ENCODE measurements at places on chromosomes 6 and 20. TPM values are rescaled to one million over a fixed set of nuclear protein-coding genes. Genes with fewer than 3 reads are reported as not detected.

DNA sequence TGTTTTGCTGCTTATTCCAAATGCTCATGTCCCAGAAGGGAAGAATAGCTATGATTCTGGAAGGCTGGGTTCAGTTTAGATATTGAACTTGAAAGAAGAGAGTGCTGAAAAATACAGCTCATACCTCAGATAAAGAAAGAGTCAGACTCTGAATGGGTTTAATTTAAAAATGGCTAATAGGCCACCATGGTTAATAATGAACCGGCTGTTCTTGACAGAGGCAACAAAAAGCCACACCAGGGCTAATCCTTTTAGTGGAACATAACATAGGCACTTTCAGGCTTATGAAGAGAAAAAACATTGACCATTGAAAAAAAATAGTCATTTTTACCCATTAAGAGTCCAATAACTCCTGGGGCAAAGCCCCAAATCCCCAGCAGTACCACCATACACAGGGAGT lies 59.4 kb downstream of the TNFRSF21 start:
- no peaks in the 10 kb centered on the region for H3K4me1 ChIP-seq
- H3K27ac ChIP-seq = no peak overlapping the region
- no peak overlapping the region for H3K4me3 ChIP-seq
- H3K36me3 ChIP-seq = no peaks in the 10 kb centered on the region
- DNase-seq = no peak

- H3K4me1 ChIP-seq = peaks cover 9% of the 10 kb centered on the region
- DNase-seq = no peak
- no peak overlapping the region for H3K27ac ChIP-seq
- no peaks in the 10 kb centered on the region for H3K27me3 ChIP-seq
Measured at GRCh38 chr6:45990162-45990561, 25.5 kb downstream of the CLIC5 start.

DNA sequence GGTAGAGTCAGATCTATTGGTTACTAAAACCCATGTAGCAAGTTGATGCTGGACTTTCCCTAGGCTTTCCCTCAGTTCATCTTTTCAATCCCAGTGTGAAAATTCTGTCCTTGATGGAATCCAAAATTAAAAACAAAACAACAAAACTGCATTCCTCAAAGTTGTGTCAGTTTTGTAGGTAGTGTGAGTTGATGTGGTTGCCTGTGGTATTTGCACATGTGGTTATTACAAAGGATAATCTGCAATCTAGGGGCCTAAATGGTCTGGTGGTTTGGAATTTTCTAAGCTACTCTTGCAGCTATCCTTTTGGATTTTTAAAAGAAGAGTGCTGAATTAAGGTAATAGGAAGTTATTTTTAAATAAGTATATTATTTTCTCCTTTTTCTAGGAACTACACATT lies 132.2 kb upstream of the SCGN start:
- H3K4me1 ChIP-seq = no peaks in the 10 kb centered on the region
- no peak overlapping the region for H3K4me3 ChIP-seq
- H3K27me3 ChIP-seq = peaks cover 35% of the 10 kb centered on the region
- H3K27ac ChIP-seq = no peak overlapping the region
- DNase-seq = no peak

- H3K27me3 ChIP-seq = no peaks in the 10 kb centered on the region
- DNase-seq = no peak
- no peaks in the 10 kb centered on the region for H3K36me3 ChIP-seq
- no peak overlapping the region for H3K27ac ChIP-seq
Measured at GRCh38 chr20:61619751-61620150, 367.7 kb downstream of the CDH4 start.

DNA sequence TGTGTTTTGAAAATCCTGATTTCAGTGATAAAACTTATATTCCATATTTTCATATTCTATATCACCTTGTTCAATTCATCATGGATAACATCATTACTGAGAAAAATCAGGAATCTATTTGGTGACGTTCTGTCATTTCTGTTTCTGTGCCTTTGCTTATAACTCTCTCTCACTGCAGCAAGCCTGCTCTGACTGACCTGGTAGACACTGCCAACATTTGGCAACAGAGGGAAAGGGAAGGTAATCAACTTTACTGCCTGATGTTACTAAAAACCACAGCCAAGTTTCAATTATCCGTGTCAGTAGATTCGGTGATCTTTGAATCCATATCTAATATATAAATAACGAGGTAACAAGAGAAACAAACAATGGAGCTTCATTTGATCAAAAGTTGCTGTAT lies 501.9 kb downstream of the LMBRD1 start:
- no peak for DNase-seq
- H3K36me3 ChIP-seq = no peaks in the 10 kb centered on the region
- no peak overlapping the region for H3K27ac ChIP-seq
- no peaks in the 10 kb centered on the region for H3K27me3 ChIP-seq
- no peak overlapping the region for H3K4me3 ChIP-seq

- no peaks in the 10 kb centered on the region for H3K36me3 ChIP-seq
- H3K4me1 ChIP-seq = peaks cover 7% of the 10 kb centered on the region
- no peak for DNase-seq
- peak overlapping the region; percentile 28 for H3K4me3 ChIP-seq
- H3K27me3 ChIP-seq = peaks cover 17% of the 10 kb centered on the region
Measured at GRCh38 chr6:44192428-44193041, 24.2 kb upstream of the MYMX start.

DNA sequence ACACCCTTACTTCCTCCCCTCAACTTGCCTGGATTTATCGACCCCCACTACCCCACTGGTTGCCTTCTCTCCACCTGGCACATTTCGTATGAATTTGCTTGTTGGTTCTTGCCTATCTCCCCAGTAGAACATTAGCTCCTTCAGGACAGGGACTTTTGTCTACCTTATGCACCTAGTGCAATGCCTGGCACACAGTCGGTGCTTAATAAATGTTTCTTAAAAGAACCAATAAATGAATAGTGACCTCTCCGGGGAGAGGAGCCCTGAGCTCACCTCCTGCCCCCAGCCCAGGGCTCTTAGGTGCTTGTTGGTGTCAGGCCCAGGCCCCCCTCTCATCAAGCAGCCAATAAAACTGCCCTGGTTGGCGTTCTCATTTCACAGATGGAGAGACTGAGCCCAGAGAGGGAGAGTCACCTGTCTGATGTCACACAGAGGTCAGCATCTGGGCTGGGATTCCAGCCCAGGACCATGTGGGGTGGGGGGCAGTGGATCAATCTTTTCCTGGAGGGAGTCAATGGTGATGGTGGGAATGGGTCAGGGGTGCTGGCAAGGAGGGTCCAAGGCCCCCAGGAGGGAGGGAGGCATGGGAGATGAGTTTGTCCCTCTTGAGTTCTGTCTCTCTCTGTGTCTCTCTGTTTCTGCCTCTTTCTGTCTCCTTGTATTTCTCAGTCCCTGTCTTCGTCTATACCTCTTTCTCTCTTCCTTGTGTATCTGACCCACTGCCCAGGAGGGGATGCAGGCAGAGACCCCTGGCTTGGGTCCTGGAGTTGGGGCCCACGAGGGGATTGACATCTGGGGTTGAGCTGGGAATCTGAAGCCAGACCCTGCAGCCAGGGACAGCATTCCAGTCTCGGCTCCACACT lies 89.6 kb downstream of the CEBPB start:
- peaks cover 45% of the 10 kb centered on the region for H3K4me1 ChIP-seq
- no peak for DNase-seq
- H3K27ac ChIP-seq = peak overlapping the region; percentile 70
- no peaks in the 10 kb centered on the region for H3K36me3 ChIP-seq

The GNMT gene
- total RNA-seq = 1.1 TPM

DNA sequence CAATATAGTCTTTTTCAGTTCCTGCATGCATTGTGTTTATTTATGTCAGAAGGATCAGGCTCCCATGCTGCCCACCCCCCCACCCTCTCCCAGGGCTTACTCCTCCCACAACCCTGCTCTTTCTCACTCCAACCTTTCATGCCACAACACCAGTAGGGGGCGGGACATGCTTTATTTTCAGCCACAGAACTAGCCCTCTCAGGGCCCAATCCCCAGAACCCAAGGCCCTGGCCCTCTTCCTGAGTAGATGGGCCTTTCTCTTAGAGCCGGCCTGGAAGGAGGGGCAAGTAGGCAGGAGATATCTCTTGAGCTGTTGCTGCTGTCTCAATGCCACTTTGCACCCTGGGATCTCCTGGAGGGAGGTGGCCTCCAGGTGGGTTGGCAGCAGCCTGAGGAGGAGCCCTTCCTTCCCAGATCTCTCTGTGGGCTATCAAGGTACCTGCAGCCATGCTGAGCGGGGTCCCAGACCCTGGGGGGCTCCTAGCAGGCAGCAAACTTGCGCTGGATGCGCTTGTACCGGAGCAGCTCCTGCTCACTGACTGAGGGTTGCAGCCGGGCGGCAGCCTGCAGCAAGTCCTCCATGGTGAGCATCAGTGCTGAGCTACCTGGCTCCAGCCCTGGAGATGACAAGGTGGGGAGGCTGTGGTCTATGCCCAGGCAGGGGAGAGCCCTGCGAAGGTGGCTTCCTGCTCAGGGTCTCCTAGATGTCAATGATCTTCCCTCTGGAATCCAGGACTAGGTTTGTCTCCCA lies 3.5 kb downstream of the GNMT start:
- H3K36me3 ChIP-seq = no peaks in the 10 kb centered on the region
- H3K4me3 ChIP-seq = no peak overlapping the region
- H3K27me3 ChIP-seq = peaks cover 8% of the 10 kb centered on the region
- no peak for DNase-seq
- H3K4me1 ChIP-seq = peaks cover 11% of the 10 kb centered on the region

The SUPT3H gene
- total RNA-seq = 9.6 TPM

The CDC5L gene
- 21.6 TPM for total RNA-seq

DNA sequence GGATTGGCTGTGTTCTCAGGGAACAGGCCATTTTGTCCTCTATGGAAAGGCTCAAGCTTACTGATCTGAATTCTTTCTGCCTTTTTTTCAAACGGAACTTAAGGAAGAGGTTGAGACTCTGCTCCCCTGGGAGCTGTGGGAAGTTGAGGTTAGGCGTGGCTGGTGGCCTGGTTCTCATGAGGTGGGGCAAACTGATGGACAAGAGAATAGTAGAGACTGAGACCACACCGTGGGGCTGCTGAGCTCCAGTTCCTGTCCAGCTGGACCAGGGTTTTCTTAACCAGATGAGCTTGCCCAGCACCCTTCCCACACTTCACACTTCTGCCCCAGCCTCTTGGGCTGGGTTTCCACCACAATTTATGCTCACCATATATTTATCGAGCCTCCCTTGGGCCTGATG lies 6.1 kb downstream of the AP5S1 start:
- peaks cover 8% of the 10 kb centered on the region for H3K4me1 ChIP-seq
- H3K27me3 ChIP-seq = no peaks in the 10 kb centered on the region
- no peaks in the 10 kb centered on the region for H3K36me3 ChIP-seq
- H3K27ac ChIP-seq = peak overlapping the region; percentile 75
- DNase-seq = no peak
- no peak overlapping the region for H3K4me3 ChIP-seq

The PNPLA1 gene
- not detected for total RNA-seq

- H3K4me3 ChIP-seq = no peak overlapping the region
- H3K36me3 ChIP-seq = no peaks in the 10 kb centered on the region
- no peaks in the 10 kb centered on the region for H3K4me1 ChIP-seq
- DNase-seq = no peak
- H3K27me3 ChIP-seq = peaks cover 53% of the 10 kb centered on the region
Measured at GRCh38 chr6:168438783-168439520, 2.0 kb upstream of the SMOC2 start.

The CDH22 gene
- total RNA-seq = not detected

DNA sequence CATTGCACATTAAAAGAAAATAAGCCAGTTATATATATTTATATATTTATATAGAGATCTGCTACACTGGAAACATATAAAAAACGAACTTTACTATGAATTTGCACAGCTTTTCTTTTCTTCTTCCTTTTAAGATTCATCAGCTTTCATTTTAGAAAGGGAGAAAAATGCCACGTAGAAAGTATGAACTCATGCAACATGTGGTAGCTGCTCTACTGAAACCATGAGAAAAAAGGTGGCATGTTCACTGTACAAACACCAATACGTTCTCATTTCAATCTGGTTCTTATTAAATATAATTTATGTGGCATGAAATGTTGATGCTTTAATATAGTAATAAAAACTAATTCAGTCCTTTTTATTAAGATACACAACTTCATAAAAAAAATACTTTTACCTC lies 68.8 kb upstream of the THEMIS start:
- no peak for DNase-seq
- H3K4me3 ChIP-seq = peak overlapping the region; percentile 57
- no peak overlapping the region for H3K27ac ChIP-seq
- H3K27me3 ChIP-seq = no peaks in the 10 kb centered on the region

The PRDM13 gene
- not detected for total RNA-seq

- H3K4me1 ChIP-seq = peaks cover 8% of the 10 kb centered on the region
- no peaks in the 10 kb centered on the region for H3K36me3 ChIP-seq
- H3K27ac ChIP-seq = no peak overlapping the region
- H3K27me3 ChIP-seq = peaks cover 35% of the 10 kb centered on the region
Measured at GRCh38 chr20:38298768-38299288, 5.1 kb upstream of the BPI start.

DNA sequence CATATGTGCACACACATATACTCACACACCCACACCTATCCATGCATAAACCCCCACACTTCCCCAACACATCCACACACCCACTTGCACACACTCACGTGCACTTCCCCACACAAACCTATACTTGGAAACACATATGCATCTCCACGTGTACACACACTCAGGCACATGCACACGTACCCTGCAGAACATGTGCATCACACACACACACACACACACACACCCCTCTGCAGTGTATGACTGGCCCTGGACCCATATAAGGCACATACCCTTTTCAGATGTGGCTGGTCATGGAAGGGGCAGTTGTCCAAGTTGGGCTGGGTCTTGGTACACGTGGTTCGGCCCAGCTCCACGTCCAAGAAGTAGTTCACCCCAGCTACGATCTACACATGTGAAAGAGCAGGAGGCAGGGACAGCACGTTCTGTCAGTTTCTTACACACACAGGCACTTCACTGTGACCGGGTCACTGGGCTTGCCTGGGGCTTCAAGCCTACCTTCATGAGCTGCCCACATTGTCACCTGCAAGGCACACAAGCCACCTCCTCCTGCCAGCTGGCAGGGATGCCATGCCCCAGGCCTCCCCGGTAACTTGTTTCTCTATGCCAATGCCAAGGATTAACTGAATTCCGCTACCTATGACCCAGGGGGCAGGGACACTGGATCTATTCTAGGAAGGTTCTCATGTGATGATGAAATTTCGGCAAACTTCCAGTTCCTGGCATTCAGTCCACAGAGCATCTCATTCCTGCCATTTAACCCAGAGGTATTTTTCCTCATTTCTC lies 2.6 kb downstream of the CST3 start:
- no peak overlapping the region for H3K4me3 ChIP-seq
- DNase-seq = no peak
- H3K27ac ChIP-seq = no peak overlapping the region
- no peaks in the 10 kb centered on the region for H3K27me3 ChIP-seq
- no peaks in the 10 kb centered on the region for H3K36me3 ChIP-seq

The DEFB124 gene
- total RNA-seq = not detected

The IL20RA gene
- total RNA-seq = not detected

The SLPI gene
- 7.2 TPM for total RNA-seq

- H3K4me1 ChIP-seq = peaks cover 8% of the 10 kb centered on the region
- peaks cover 46% of the 10 kb centered on the region for H3K27me3 ChIP-seq
- no peak for DNase-seq
- H3K36me3 ChIP-seq = no peaks in the 10 kb centered on the region
- H3K4me3 ChIP-seq = peak overlapping the region; percentile 61
Measured at GRCh38 chr6:46490425-46491200, 636 bp downstream of the RCAN2 start.

The FAM83C gene
- total RNA-seq = 0.10 TPM

Measured in natural killer cell treated with Interleukin-12 subunit alpha and Interleukin-12 subunit beta and Interleukin-15 and Interleukin-18, amount 100 ng/mL, for 72 hours (primary cell).